ENCODE measurements at places on chromosomes 3 and 15.

DNA sequence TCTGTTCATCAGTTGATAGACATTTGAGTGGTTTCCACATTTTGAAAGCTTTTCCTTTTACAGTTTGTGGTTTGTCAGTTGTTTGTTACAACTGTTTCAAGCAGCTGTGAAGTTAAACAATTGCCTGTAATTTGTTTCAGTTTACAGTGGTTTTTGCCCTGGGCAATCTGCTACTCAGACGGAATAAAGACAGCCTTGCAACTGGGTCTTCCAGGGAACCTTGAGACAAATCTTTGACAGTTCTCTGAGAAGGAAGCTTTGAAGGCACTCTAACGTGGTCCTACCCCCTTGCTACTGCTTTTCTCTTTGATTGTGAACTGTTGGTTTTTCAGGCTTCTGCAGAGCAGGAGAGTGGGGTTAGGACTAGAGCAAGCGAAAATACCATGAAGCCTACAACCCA lies 28.0 kb downstream of the LRRC28 start:
- DNase-seq: no peak

- DNase-seq: peak; percentile 25
These were observed 52.0 kb upstream of the ULK4 start for GRCh38 chr3:42013691-42014457.

GRCh38 chr3:45518376-45519135 lies 76.0 kb upstream of the LIMD1 start:
- no peak for DNase-seq

DNA sequence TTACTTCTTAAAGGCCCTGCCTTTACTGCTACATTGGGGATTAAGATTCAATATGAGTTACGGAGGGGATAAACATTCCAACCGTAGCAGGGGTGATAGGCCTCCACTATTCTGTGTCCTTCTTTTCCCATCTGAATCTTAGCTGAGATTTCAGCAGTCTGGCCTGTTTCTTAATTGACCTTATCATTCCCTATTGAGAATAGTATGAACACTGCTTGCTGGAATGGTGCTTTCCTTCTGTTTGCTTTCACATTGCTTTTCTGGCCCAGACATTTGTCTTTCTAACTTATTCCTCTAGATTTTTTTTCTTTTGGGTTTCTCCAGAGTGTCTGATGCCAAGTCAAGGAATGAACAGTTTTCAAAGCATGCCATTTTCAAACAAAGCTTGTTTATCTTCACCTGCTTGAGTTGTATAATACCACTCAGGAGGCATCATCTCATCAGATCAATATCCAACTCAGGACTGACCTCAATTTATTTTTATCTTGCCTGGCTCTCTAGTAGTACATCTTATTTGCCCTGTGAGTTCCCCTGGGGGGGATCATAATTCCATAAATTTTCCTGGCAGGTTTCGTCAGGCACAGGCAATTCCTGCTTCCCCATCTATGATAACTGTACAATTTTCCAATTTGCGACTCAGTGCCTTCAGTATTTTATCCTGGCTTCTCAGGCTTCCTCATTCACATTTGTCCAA lies 161.1 kb upstream of the STT3B start:
- DNase-seq: no peak

DNA sequence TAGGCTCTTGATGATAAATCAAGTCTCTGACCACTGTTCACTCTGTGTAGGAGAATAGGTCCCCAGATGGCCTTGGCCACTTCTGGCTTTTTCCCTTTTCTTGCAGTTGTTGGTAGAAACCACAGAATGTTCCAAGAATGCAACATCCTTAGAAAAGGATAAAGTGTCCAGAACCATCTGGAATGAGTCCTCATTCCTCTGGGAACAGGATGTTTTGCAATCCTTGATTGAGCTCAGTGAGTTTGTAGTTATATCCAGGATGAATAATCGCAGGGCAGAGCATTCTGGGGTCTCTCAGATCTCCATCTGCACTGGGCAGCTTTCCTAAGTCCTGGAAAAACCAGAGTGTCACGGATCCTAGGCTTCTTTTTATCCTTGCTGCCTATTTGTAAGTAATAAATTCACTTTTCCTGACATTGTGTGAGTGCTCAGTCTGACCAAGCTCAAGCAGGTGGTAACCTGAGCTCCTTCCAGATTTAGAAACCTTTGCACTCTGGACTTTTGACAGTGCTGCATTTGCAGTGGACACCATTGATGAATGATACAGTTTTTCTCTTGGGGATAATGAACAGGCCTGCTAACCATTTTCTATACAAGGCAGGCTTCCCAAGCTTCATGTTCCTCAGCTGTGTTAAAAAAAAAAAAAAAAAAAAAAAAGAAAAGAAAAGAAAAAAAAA lies 1028.6 kb downstream of the OTOL1 start:
- no peak for DNase-seq

- no peak for DNase-seq
These were observed 1085.2 kb upstream of the CADM2 start for GRCh38 chr3:83873550-83873949.

GRCh38 chr3:117820658-117821299 lies 1111.2 kb downstream of the TUSC7 start:
- DNase-seq: no peak

DNA sequence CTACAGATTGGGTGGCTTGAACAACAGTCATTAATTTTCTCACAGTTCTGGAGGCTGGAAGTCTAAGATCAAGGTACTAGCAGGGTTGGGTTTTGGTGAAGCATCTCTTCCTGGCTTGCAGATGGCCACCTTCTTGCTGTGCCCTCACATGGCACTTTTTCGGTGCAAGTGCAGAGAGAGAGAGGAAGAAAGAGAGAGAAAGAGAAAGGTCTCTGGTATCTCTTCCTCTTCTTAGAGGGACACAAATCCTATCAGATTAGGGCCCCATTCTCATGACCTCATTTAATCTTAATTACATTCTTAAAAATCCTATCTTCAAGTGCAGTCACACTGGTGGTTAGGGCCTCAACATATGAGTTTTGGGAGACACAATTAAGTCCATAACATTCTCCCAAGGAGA lies 167.1 kb downstream of the NFKBIZ start:
- no peak for DNase-seq

DNA sequence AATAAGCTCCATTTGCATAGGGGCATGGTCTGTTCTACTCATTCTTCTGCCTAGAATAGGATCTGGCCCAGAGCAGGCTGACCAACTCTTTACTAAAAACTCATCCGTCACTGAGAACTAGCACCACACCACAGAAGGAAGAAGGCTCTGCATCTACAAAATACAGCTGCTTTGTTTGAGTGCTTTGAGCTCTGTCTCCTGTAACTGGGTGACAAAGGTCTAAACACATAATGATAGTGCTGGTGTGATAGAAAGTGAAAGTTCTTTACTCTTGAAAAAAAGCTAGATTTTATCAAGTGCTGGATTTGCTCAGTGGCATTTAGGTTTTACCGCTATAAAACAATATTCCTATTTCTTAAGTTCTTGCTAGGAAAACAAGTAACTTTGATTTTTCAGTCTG lies 140.7 kb downstream of the FHIT start:
- DNase-seq: no peak

GRCh38 chr15:51093488-51093838 lies 1.2 kb downstream of the TNFAIP8L3 start:
- DNase-seq: no peak

- no peak for DNase-seq
These were observed 63.1 kb downstream of the ARNT2 start for GRCh38 chr15:80467311-80467714.

DNA sequence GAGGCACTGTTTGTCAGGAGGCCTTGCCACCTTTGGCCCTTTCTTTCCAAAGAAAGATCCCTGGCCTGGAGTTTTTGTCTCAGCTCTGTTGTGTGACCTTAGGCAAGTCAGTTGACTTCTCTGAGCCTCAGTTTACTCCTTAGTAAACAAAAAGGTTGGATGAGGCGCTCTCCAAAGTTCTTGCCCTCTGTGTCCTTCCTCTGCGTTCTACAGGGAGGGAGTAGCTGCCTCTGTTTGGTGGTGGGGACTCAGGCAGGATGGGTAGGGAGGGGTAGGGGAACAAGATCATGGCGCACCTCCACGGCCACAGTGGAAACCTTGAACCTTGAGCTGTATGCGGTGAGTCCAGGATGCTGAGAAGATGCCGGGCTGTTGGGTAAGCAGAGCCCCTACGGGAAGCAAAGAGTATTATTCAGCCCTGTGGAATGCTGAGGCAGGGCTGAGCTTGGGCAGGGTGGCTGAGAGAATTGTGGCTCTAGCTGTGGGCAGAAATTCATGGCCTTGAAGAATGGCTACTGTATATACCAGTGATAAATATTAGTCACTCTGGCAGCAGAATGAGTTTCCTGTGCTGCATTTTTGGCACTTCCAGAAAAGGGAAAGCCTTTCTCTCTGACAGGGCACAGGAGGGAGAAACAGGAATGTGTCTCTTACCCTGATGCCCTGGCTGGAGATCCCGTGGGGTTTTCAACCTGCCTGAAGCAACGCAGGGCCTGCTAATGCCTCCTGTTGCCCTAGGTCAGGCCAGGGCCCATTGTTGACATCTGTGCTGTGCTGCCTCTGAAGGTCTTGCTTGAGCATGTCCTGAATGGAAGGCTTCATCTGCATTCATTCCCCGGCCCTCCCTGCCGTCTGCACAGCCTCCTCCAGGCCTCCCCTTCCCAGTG lies 39.9 kb downstream of the SMAD3 start:
- DNase-seq: no peak

GRCh38 chr15:78420220-78420619 lies 17.8 kb upstream of the IREB2 start:
- DNase-seq: no peak

DNA sequence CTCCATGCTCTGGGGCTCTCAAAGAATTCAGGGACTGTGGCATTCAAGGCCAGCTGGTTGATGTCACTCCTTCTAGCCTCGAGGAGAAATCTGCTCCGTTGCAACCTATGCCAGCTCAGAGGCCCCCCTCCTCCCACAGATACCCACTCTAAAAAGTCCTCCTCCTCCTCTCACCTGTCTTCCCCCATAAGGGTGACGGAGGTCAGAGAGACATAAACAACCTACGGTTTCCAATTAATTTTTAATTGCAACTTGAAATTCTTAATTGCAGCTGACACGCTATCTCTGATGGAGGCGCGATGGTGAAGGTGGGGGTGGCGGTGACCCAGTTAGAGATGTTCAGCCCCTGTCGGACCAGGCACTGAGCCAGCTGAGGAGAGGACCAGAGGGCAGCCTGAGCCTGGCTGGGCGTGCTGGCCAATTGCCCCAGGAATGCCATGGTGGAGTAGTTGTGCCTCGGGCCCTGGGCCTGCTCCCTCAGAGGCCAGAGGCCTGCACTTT lies 43.2 kb upstream of the INSYN1 start:
- no peak for DNase-seq

DNA sequence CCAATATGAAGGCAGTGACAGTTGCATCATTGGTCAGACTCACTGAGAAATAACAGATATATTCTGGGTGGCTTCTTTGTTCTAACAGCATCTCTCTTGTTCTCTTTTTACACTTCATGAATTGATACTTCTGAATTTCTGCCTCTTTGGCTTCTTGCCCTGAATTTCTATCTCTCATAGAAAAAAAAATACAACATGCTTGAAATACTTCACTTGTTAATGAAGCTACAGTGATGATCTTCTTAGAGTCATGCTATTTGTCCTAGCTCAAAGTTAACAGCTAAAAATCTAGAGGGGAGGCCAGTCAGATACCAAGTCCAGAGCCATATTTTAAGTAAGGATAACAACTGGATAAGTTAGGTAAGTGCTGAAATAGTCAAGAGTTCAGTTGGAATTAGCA lies 597.2 kb upstream of the AGTR1 start:
- no peak for DNase-seq

GRCh38 chr3:82643948-82644347 lies 882.5 kb upstream of the GBE1 start:
- peak; percentile 15 for DNase-seq

- no peak for DNase-seq
These were observed 4.9 kb upstream of the TMEM212 start for GRCh38 chr3:171838218-171838720.

- DNase-seq: no peak
These were observed 6.7 kb downstream of the PAQR5 start for GRCh38 chr15:69305204-69305931.

- peak; percentile 44 for DNase-seq
These were observed at the start of gene CPNE9 for GRCh38 chr3:9703736-9704346. TSS of gene CPNE9 (plus strand) at chr3:9703833. CDS start at chr3:9703997, 164 bp downstream.

DNA sequence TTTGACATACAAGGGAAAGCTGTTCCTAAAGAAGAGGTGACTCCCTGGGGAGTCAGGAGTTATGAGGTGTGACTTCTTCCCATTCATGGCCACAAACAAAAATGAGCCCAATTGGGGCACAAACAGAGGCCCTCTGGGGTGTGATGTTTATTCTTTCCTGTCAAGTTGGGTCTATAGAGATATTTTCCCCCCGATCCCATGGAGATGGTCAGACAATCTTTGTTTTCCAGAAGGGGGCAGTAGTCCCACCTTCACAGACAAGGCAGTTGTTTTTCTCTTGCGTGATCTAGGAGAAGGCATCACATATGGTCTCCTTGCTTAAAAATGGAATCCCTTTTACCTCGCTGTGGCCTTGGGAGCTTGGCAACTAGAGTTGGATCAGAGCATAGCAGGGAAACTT lies 110.3 kb downstream of the MFSD1 start:
- DNase-seq: no peak

DNA sequence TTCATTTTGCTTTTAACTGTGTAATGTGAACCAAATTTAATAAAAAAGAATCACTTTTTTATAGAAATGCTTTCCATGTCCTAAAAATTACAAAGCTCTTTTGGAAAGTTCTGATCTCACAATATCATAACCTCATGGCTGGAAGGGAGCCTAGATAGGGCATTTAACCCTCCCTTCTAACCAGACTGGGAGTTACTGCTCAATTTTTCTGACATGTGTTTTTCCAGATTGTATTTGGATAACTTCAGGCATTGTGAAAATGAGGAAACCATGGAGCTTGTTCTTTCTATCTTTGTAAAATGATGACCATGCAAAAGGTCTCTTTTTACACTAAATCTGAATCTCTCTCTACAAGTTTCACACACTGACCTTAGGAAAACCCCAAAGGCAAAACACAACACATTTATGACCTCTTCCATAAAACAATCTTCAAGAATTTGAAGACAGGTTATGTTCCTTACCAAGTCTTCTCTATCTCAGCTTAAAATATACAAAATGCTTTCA lies 508.8 kb downstream of the DIPK2A start:
- DNase-seq: no peak
